Stimulated activated CD4-positive, alpha-beta T cell treated with anti-CD3 and anti-CD28 coated beads, Interleukin-12 subunit alpha, Interleukin-12 subunit beta, amount 100 ng/mL, for 48 hours (primary cell): ENCODE measurements at places on chromosomes 13 and 19.

DNA sequence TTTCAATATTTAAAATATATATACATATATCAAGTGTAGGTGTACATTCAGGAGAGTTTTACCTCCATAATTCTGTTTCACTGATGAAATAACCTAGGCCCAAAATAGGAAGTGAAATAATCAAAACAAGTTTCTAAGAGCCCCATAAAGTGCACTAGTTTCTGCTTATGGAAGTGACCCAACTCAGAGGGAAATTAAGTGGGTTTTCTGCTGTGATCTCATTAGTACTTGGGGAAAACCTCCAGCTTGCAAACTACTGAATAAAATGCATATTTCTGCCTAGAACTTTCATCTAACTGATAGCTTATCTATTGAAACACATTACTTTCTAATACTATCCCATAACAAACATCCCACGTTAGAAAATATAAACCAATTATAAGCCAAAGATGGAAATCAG, 45.4 kb upstream of the MIR17HG start:
- DNase-seq, result no peak

GRCh38 chr13:94481941-94482340, 2.5 kb upstream of the DCT start:
- DNase-seq, result no peak

DNA sequence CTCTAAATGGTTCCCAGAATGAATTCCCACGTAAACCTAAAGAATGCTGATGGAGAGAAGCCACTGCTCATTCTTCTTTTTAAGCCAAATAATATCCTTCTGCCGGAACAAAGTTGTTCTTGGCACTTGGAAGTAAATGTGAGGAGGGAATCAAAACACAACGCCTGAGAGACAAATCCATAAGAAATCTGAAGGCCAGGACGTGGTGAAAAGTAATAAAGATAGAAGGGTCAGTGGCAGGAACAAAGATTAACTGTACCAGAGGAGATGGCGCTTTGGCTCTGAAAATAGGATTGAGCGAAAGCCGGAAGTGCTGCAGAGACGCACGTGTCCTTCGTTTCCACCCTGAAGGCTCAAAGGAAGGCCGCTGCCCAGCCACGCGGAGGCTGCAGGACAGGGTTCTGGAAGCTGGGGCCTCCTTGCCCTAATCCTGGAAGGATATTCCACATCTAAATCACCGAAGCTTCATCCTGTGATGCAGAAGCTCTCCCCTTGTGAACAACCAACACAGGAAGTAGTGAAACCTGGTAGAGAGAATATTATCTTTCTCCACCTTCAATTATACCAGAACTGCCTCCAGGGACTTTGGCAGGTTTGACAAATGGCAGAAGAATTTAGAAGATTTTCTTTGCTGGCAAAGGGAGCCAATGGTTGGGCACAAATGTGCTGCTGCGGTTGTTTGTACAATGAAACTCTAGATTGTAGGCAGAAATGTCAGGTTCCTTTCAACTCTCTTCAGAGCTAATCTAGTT, 214.6 kb upstream of the SERP2 start:
- DNase-seq, result no peak

DNA sequence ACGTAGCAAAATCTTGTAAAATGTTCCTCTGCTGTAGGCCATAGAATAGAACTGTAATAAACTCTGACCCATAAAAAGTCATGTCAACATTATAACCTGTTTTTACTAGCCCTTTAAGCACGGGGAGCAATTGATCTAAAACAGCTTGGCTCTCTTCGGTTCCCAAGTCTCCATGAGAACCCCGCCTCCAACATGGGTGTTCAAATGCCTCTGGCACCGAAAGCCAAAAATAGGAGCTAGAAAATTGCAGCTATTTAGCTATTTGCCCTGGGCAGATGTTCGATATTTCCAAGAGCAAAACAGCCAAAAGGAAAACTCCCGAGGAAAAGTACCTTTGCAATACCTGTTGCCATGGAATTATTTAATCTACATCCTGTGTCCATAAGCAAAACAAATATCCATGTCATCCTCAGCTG, 563.1 kb downstream of the EFNB2 start:
- no peak for DNase-seq
